OCI-M1 (cell line): ENCODE measurements at places on chromosomes 5 and 9.

DNA sequence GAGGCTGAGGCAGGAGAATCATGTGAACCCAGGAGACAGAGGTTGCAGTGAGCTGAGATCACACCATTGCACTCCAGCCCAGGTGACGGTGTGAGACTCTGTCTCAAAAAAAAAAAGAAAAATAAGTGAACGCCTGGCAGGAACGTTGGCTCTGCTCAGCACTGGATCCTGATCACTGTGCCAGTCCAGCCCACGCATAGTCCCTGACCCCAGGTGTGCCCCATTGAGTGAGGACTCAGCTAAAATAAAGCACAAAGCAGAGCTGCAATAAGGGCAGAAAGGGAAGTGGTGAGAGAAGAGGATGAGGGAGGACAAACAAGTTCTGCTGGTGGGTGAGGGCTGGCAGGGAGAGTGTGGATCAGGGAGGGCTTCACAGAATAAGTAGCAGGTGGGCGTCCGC is 4.3 kb downstream of the GRHPR start:
- DNase-seq = no peak

DNA sequence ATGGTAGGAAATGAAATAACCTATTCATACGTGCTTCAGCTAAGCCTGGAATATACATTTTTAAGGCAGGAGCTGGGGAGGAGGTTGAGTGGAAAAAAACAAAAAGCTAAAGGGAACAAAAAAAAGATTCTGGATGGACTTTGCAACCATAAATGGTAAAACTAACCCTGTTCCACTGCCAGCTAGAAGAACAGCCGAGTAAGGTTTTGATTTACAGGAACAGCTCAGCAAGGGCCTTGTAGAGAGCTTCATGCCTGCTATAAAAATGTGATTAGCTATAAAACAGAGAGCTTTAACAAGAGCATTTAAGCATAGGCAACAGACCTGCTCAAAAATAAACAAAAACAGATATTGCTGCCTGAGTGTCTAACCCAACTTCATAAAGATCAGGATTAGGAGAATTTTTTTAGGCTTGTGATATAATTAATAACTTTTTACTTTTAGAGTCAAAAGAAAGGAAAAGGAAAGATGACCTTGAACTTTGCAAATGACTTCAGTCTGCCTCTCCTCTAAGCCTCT is 194.8 kb downstream of the FBXL7 start:
- no peak for DNase-seq

DNA sequence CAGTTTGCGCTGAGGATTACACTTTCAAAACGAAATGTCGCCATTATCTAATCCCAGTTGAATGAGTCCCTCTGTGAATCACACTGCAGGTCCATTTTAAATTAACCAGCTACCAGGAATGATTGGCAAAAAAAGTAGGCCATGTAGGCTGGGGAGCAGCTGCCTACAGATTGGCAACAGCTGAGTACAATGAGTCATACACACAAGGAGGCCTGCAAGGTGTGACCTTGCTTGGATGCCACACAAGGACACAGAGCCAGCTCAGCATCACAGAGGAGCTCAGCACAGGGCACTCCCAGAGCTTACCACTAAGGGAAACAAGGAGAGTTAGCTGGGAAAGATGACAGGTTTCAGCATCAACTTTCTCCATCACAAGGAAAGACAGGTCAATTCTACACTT is 12.9 kb downstream of the HAVCR1 start:
- no peak for DNase-seq

GRCh38 chr5:64505769-64506566 is at the start of gene RGS7BP:
RGS7BP (plus strand) TSS chr5:64506015; CDS start chr5:64506625, 610 bp downstream.
- DNase-seq = no peak

DNA sequence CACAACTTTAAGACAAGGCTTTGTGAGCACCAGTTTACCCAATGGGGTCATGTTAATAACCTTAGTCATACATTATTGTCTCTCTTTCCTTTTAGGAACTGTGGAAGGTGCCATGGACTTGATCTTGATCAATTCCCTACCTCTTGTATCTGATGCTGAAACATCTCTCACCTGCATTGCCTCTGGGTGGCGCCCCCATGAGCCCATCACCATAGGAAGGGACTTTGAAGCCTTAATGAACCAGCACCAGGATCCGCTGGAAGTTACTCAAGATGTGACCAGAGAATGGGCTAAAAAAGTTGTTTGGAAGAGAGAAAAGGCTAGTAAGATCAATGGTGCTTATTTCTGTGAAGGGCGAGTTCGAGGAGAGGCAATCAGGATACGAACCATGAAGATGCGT is 48.7 kb downstream of the TEK start:
- DNase-seq = no peak
